ENCODE measurements at places on chromosomes 4 and X. TPM values are rescaled to one million over a fixed set of nuclear protein-coding genes. Genes with fewer than 3 reads are reported as not detected.

DNA sequence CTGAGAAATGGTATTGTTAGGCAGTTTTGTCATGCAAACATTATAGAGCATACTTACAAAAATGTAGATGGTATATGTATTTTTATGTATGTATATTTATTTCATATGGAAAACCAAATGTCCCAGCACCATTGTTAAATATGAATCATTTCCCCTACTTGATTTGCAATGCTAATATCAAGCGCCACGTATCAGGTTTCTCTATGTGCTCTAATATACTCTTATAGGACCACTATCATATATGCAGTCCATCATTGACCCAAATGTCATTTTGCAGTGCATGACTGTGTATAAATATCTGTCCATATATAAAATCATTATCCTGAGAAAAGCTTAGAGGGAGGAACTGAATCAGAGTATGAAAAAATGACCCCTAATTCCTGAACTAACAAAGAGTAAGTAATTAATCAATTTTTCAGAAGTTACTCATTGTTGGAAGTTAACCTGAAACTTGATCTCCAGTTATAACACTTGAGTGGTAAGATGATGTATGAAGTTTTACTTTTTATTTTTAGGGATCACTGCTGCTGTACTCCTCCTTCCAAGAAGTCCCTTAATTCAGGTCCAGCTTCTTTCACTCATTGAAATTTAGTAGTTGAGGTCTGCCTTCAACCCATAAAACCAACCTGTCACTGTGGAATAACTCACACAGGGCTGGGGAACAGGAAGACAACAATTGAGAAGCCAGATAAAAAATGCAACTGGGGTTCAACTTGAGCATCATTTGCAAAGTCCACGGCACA, 134.8 kb upstream of the LDB2 start:
- DNase-seq: no peak

Gene SHOX
- polyA plus RNA-seq: 0.17 TPM

GRCh38 chr4:67549123-67549522, 3.8 kb upstream of the CENPC start:
- DNase-seq: no peak

GRCh38 chr4:52105276-52105675, 54.2 kb downstream of the SPATA18 start:
- no peak for DNase-seq

Gene GK
- 10.2 TPM for polyA plus RNA-seq

DNA sequence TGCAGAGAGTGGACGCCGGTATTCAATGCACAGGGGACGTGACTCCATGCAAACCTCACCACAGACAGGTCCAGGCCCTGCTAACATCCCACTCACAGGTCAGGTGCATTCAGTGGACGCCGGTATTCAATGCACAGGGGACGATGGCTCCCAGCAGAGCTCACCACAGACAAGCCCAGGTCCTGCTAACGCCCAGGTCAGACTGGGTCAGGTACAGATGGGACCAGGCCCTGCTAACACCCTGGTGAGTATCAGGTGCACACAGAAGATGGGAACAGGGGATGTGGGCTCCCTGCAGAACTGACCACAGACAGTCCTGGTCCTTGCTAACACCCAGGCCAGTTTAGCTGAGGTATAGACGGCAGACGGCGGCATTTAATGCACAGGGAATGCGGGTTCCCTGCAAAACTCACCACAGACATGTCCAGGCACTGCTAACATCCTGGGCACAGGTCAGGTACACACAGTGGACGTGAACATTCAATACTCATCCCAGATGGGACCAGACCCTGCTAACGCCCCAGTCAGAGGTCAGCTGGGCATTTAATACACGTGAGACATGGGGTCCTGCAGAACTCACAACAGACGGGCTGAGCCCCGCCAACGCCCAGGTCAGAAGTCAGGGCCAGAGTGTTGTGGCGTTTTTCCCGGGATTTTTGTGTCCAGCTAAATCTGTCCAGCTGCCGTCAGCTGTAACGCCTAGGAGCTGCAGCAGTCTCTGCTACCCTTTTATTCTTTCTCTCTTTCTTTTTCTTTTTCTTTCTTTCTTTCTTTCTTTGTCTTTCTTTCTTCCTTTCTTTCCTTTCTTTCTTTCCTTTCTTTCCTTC, 99.2 kb downstream of the SHOX start:
- no peak for DNase-seq

Gene YY2
- 4.5 TPM for polyA plus RNA-seq

Gene KCTD8
- polyA plus RNA-seq: 0.13 TPM

- DNase-seq: no peak
Observed at GRCh38 chrX:13938051-13938828, 91.5 kb downstream of the GEMIN8 start.

DNA sequence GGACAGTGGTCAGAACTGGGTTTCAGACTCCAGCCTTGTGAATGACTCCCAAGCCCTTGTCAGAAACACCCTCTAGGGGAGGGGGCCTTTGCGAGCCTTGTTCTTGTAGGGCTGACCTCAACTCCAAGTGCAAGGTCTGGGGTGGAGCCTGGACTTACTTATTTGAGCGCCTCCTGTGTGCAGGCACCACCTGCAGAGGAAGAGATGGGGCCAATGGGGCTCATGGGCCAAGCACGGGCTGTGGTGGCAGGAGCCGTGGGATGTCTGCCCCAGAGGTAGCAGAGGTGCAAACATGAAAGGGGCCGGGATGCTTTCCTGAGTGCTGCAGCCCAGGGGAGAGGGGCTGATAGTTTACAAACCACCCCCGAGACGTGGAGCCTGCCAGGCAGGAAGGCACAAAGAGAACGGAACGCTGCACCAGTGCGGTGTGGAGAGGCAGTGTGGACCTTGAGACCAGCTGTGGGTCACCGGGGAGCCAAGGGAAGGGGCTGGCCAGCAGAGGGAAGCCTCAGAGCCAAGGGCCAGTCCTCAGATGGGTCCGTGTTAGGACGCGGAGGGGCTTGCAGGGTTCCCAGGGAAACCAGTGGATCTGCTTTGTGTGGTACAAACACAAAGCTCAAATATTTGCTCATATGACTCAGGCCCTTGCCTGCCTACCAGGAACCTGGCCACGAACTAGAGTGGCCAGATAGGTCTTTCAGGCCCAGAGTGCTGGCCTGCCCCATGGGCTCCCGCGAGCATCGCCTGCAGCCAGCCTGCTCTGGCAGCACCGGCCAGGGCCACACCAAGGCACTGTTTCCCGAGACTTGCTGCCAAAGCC, 8.7 kb upstream of the TADA2B start:
- DNase-seq: peak; percentile 54

Gene STATH
- not detected for polyA plus RNA-seq

DNA sequence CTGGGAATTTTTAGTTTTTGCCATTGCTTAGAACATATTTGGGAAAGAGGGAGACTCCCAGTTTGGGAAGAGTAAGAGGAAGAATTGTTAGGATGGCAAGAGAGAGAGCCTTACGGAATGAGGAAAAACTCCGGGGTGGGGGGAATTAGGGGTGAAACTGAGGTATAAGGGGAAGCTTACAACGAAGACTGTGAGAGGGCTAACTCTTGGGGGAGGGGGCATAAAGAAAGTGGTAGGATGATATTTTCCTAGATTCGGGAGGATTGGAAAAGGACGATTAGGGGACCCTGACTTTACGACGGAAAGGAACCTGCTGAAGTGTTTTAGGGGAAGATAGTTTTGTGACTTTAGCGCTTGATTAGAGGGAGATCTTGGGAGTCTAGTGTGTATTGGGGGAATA, 86.2 kb upstream of the HPRT1 start:
- DNase-seq: no peak

Gene SYNPO2
- 4.2 TPM for polyA plus RNA-seq

DNA sequence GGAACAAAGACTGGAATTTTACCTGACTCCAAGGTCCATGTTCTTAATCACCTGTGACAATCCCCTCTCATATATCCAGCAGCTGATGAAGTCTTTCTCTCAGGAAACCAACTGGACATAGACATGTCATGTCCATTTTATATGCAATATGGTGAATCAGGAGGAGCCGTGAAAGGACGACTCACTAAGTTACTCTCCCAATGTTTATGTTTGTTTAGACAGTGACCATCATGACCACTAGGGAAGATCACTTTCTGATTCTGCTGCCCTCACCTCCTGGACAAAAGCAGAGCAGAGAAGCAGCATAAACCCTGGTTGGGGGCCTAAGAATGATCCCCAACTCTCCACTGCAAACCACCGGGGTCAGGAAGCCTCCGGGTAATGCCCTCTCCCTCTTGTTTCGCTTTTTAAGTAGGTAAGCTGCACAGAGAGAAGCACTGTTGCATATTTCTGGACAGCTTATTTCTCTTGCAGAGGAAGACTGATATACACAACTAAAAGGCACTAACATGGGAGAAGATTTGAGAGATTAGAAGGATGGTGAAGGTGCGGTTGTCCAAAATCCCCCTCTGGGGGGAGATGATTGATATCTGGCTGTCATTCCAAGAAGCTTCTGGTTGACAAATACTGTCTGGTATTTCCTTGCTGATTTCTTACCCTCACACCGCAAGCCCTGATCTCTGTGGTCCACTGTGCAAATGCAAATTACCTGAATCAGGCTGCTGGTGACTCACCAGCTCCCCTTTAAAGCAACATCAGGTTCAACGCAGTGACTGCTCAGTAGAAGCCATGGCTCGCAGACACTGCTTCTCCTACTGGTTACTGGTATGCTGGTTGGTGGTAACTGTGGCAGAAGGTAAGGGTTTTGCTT, at the start of gene ODAPH:
Gene ODAPH (plus strand): TSS at position 773 of the 871 bp plus-strand sequence. CDS start 17 bp downstream, at position 790.
- no peak for DNase-seq

Data from left lung (tissue), 14 donors.